GM20000 (cell line): ENCODE measurements at places on chromosomes 1 and 21.
A peak's percentile ranks its signal among the peaks of the same experiment; 100 is the strongest.

GRCh38 chr1:231600458-231600976 is 26.1 kb upstream of the DISC1 start:
- DNase-seq = no peak

GRCh38 chr1:222331765-222332164 is 216.1 kb downstream of the HHIPL2 start:
- no peak for DNase-seq

GRCh38 chr1:91120936-91121335 is 99.1 kb upstream of the ZNF644 start:
- DNase-seq = no peak

- DNase-seq = peak; percentile 38
Measured at GRCh38 chr1:206050655-206051235, 2.2 kb upstream of the RHEX start.

- DNase-seq = no peak
Measured at GRCh38 chr1:192974701-192975100, 84.5 kb downstream of the UCHL5 start.

DNA sequence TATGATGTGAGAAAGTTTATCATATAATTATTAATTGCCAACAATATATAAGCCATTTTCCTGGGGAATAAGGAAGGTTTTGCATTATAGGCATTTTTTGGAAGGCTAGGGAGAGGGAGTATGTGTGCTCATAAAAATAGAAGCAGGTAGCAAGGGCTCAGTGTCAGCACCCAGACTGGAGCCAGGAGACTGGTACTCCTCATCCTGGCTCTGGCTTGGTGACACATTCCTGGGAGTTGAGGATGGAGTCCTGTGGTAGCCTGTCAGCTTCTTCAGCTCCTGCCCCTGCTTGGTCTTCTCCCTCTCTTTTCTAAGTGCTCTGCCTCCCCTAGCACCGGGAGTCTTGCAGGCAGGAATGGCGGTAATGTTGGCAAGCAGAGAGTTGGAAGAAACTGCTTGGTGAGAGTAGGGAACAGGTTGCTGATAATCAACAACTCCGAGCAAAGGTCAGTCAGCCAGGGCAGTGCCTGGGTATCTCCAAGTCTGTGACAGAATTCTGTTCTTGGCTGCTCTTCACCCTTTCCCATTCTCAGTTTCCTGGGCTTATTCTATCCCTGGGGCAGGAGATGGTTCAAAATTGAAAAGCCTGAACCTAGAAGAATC is 23.0 kb downstream of the GIPC2 start:
- no peak for DNase-seq

DNA sequence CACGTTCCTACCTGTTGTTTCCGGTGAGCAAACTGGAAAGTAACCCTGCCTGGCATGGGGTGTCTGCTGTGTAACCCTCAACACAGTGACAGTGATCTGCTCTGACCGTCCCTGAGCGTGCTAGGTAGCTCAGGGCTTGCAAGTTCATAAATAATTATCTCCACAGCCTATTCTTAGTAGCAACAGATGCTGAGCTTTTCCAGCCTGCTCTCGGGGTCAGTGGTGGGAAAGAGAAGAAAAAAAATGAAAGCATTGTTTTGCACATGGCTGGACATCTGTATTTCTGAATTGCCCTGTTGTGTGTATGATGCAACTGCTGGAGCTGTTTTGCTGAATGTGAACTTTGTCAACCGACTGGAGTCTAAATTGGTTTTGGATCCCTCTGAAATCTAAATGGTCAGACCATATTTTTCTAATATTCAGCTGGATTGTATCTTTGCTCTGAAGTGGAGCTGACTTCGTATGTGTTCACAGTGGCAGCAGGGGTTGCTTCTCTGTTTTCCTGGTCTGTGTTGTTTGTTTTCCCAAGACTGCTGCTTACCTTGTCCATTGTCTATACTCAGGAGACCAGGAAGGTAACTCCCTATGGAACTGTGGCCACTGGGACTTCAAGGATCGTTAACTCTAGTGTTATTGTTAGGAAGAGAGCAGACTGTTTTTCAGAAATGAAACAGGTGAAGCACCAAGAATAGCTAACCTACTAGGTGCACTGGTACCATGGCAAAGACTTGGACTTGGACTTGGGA is 27.0 kb downstream of the TGFB2 start:
- no peak for DNase-seq

DNA sequence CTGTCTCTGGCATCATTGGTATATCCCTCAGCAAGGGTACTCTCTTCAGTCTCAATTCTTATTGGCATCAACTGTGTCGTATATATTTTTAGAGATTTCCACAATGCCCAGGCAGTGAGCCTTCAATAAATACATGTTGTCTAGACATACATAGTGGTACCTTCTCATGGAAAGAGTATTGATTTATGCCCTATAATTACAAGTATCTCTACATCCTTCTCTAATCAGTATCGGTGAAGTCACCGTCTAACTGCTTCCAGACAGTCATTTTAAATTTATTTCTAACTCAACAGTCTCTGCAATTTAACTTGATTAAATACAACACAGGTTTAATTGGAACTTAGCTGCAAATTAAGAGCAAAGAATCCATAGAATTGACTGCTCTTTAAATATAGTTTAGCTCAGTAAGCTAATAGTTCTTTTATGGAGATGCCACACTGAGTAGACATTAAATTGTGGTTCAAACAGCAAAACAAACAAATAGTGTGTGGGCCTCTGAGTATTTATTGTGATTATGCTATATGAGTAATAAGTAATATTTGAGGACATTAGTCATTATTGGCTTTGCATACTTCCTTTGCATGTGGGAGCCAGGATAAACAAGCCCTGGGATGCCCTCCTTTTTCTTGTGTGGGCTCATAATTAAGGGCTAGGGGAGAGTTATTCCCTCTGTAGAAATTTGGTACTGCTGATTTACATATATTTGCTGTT is 126.9 kb upstream of the DUSP10 start:
- no peak for DNase-seq

DNA sequence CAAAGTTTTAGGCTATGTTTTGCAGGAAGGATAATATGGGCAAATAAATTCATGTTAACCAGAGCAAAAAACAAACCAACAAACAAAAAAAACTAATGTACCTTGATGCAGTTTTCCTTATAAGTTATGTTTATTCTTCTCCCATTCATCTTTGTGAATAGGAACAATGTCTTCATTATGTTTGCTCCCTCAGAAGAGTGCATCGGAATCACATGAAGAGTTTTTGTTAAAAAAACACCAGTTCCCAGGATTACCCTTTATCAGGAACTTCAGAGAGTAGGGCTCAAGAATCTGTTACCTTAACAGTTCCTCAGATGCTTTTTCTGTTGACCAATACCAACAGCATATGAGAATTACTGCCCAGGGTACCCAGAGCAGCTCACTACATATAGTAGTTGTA is 14.6 kb upstream of the PRRC2C start:
- no peak for DNase-seq

DNA sequence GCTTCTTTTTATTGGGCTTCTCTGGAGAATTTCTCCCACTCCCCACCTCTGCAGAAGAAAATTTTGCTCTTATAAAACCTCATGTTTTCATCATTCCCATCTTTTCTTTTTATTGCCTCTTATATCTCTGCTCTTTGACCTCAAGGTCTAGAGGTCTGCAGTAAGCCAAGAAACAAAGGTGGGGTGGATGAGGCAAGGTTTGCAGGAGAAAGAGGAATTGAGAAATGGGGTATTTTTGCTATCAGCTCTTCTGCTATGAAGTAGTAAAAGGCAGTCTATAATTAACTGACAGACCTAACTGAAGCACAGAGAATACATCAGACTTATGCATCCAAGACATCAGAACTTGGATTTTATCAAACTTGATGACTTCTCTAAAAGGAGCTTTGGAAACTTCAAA is 22.9 kb downstream of the SYT11 start:
- peak; percentile 62 for DNase-seq

- DNase-seq = peak; percentile 60
Measured at GRCh38 chr1:111219557-111220286, 7.8 kb upstream of the CHI3L2 start.

DNA sequence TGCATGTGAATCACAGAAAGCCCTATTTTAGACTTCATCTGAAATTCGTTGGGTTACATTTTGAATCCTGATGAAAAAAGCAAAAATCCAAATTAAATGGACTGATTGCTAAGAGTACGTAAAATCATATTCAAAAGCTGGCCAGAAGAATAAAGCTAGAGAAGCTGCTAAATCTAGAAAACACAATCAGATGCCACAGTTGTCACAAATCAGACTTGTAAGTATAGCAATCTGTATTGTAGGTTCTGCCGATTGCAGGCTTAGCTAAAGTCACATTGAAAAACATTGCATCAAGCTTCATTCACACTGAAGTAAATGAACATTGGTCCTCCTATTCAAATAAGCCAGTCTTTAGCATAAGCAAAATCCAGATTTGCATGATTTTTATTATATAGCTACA is 235.1 kb upstream of the ST6GALNAC5 start:
- DNase-seq = no peak

DNA sequence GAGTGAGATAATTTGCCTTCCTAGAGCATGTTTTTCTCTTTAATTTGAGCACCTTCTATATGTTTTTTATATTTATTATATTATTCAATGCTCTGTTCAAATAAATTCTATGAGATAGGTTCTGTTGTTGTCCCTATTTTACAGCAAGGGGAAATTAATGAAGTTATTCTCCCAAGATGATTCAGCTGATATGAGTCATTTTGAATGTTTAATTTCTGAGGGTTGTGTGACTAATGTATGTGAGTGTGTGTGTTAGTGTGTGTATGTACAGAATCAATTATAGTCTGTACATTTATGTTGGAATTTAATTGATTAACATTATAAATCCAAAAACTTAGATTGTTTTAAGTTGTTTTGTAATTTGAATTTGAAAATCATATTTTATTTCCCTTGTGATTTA is 1536.7 kb upstream of the B3GALT2 start:
- no peak for DNase-seq

GRCh38 chr1:111471012-111471411 is 2.8 kb upstream of the C1orf162 start:
- no peak for DNase-seq

- peak; percentile 5 for DNase-seq
Measured at GRCh38 chr1:106022312-106022902, 1034.1 kb upstream of the PRMT6 start.

DNA sequence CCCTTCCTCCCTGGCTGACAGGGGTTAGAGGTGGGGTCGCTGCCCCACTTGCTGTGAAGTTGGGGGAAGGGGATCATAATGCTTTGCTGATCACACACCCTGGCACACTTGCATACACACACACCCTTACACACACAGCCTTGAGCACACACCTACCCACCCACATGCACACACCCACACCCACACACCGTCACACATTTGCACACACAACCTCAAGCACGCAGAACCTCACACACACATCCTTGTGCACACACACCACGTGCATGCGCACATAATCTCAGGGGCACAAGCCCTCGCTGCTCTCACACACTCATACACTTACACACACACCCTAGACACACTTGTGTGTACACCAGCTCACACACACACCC is 16.4 kb upstream of the TNFRSF8 start:
- no peak for DNase-seq

- DNase-seq = peak; percentile 84
Measured at GRCh38 chr1:1144122-1144842, 28.4 kb upstream of the C1orf159 start.

DNA sequence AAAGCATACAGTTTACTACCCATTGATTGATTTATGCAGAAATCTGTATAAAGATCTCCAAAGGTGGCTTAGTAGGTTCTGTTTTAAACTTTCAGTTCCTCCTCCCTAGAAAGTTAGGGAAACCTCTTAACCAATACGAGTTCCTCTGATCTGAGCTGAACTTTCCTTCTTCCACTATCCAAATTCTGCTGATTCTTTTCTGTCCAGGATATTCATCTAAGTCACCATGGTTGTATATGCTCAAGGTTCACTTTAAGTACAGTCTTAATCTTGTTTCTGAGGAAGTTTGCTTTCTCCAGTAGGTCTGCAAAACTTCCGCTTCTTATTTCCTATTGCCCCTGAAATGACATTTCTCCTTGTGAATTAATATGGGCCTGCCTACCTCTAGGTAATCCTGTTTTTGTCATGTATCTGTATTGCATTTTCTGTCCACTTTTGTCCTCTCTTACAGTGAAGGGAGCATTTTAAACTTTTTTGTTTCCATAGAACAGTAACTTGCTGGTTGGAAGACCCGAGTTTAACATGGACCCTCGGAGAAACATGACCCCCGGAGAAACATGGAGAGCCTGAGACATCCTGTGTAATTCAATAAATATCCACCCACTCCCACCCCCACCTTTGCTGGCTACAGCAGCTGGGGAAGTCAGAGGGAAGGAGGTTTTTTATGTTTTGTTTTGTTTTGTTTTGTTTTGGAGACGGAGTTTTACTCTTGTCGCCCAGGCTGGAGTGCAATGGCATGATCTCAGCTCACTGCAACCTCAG is 16.7 kb upstream of the TUT4 start:
- no peak for DNase-seq

GRCh38 chr1:205792481-205792881 is 17.2 kb upstream of the RAB29 start:
- no peak for DNase-seq

DNA sequence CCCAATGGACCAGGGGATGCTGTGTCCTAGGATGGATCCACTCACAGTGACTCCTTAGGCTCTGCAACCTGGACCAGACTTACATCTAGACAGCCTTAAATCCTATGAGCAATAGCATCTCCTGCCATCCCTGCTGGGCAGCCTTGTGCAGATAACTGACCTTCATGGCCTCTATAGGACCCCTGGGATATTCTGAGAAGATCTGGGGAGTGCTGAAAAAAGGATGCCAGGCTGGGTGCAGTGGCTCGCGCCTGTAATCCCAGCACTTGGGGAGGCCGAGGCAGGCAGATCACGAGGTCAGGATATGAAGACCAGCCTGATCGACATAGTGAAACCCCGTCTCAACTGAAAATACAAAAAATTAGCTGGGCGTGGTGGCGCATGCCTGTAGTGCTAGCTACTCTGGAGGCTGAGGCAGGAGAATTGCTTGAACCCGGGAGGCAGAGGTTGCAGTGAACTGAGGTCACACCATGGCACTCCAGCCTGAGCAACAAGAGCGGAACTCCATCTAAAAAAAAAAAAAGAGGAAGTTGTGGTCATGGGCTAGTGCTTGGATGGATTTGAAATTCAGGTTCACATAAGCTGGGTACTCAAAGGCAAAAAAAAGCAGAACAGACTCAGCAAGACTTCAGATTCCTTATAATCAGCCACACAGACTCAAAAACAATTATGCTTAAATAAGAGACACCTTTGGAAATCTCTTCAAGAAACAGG is 10.9 kb upstream of the SH2D1B start:
- no peak for DNase-seq

- peak; percentile 49 for DNase-seq
Measured at GRCh38 chr1:116020668-116021272, 44.5 kb downstream of the SLC22A15 start.

- DNase-seq = no peak
Measured at GRCh38 chr1:30270461-30270860, 452.9 kb downstream of the MATN1 start.

GRCh38 chr1:51328279-51328678 is 2.1 kb downstream of the TTC39A start:
- no peak for DNase-seq

DNA sequence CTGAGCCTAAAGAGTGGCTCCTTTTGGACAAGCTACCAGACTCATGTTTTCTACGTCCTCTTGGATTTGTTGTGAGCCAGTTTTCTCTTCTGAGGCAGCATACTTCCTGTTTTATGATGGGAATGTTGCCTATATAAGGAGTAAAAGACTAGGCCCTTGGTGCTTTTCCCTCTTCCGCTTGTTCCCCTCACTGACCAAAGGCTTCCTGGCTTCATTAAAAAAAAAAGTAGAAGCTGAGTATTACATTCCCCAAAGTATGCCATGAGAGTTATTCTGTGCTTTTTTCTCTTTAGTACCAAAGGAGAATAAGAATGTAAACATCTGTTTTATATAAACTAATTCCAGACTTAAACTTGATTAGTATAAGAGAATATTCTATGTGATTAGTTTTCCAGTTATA is 6.5 kb upstream of the HMCN1 start:
- no peak for DNase-seq

GRCh38 chr1:51969038-51969705 is 21.3 kb downstream of the RAB3B start:
- no peak for DNase-seq
